ENCODE measurements at places on chromosomes 1 and 21. TPM values are rescaled to one million over a fixed set of nuclear protein-coding genes. Genes with fewer than 3 reads are reported as not detected.

Gene CFAP126
- polyA plus RNA-seq, result not detected

Gene SMPDL3B
- 1.3 TPM for polyA plus RNA-seq

Gene C1orf21
- 25.2 TPM for polyA plus RNA-seq

Gene STIL
- 3.8 TPM for polyA plus RNA-seq

Gene PRRX1
- polyA plus RNA-seq, result not detected
